ENCODE measurements at places on chromosomes 16 and 17.

GRCh38 chr16:67088551-67088950 is 21.2 kb upstream of the PHAF1 start:
- DNase-seq, result no peak

GRCh38 chr16:12145918-12146317 is 169.4 kb downstream of the SNX29 start:
- no peak for DNase-seq

- no peak for DNase-seq
Observed at GRCh38 chr16:72425571-72426341, 253.8 kb upstream of the PMFBP1 start.

DNA sequence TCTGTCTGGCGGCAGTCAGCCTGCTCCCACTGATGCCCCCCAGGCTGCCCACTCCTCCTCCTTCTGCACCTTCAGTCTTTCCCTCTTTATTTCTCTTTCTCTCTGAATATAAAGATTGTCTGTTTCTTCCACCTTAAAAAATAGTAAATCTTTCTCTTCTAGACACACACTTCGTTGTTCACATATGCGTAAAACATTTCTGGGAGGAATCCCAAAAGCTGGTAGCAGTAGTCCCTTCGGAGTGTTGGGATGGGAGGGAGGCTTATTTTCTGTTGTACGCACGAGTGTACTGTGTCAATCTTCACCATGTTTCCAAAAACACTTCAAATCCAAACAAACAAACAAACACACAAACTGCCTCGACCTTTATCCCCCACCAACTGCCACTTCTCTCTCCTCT is 9.9 kb downstream of the OSBPL7 start:
- DNase-seq, result no peak

- DNase-seq, result no peak
Observed at GRCh38 chr16:7330709-7331108, 1.9 kb upstream of the RBFOX1 start.

DNA sequence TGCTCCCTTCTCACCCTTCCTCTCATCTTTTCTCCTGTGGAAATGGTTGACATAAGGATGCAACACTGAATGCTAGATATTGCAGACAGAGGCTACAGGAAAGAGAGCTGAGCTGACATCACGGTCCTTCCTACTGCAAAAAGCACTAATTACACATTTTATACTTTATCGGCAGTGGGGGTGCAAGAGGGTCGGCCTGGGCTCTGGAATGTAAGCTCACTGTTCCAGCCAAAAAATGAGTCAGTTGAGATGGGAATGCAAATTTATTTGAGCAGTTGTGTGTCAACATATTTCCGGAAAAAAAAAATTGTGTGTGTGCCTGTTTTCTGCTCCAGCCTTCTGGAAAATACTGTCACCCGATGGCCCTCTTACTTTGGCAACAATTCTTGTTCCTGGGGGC is 14.1 kb upstream of the MRTFB start:
- no peak for DNase-seq

DNA sequence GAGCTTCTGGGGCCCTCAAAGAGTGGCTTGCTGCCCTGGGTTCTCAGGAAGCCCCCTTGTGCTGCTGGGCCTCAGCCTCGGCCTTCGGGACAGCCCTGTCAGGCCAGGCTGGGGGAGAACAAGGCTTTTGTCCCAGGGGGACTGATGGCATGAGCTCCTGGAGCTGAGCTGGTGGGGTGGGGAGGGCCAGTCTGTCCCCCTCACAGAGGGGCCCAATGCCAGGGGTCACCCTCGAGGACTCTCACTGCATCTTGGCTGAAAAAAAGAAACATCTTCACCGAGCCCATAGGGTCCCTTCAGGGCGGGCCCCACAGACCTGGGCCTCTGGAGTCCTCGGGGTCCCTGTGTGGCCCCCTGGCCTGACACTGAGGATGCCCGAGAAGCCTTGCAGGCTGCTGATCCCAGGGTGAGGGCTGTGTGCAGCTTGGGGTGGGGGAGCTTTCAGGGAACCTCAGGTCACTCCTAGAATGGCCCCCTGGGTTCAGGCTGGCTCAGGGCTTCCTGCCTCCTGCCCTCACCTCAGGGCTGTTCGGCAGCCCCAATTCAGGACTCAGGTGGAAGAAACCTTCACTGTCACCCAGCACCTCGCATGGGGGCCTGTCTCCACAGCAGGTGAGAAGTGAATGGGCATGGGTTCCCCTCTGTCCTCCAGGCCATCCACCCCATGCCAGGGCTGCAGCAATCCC is 90.5 kb downstream of the TNFRSF13B start:
- no peak for DNase-seq

DNA sequence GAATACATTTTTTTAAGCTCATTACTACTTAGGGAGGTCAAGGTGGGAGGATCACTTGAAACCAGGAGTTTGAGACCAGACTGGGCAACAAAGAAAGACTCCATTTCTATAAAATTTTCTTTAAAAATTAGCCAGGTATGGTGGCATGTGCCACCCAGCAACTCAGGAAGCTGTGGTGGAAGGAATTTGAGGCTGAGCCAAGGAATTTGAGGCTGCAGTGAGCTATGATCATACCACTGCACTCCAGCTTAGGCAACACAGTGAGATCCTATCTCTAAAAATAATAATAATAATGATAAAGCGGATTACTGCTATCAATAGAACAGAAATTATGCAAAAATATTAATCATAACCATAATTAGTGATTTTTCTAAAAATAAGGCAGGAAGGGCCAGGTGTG is 170.3 kb downstream of the COPRS start:
- no peak for DNase-seq

DNA sequence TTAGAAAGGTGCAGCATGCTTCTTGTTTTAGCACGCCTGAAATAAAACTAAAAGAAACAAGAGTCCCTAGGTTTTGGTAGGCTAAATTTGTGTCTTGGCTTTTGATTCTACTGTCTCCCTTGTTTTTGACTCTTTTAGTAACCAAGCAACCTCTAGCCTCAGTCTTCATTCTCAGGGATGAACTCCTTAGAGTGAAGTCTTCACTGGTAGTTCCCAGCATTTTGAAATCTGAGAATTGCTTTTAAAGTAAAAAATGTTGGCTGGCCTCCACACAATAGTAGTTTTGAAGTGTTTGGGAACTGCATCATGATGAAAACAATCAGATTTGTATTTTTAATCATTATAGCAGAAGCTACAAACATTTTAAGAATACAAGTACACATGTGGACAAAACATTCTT is 6.1 kb upstream of the CDR2 start:
- no peak for DNase-seq

DNA sequence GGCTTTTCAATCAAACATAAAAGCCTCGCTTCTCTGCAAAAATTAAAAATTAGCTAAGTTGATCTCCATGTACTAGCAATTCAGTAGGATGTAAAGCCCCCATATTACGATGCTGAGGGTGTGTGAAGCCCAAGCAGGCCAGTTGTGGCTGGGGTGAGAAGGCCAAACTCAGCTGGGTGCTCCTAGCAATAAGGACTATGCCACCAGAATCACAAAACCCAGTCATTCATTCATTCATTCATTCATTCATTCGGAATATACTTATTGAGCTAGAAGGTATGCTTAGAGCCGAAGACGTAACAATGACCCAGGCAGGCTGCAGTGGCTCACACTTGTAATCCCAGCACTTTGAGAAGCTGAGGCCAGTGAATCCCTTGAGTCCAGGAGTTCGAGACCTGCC is 3.9 kb upstream of the CRYBA1 start:
- DNase-seq, result no peak

- DNase-seq, result no peak
Observed at GRCh38 chr16:77786186-77786847, 2.0 kb upstream of the VAT1L start.

- DNase-seq, result no peak
Observed at GRCh38 chr17:603406-604114, 111.1 kb downstream of the VPS53 start.

DNA sequence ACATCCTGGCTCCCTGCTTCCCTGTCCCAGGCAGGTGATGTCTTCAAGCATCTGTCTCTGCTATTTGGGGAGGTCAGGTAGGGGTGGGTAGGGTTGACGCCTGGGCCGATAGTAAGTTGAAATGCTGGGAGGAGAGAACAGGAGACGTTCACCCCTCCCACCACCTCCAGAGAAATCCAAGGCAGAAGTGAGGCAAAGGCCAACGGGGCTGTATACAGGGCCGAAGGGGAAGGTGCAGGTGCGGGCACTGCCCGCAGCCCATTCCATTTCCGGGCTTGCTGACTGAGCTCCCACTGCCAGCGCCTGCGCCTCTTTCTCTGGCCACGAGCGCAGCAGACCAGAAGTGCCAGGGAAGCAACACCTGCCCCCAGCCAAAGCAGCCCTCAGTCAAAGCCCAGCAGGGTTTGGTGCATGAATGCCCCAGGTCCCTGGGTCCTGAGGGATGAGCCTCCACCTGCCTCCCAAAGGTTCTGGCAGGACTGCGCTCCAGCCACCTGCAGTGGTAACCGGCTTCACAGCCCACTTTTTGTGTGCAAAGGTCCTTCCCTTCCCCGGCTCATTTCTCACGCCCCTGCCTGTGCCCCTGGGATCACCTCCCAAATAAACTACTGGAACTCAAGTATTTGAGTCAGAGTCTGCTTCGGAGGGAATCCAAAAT is 127.6 kb upstream of the TNRC6C start:
- no peak for DNase-seq

DNA sequence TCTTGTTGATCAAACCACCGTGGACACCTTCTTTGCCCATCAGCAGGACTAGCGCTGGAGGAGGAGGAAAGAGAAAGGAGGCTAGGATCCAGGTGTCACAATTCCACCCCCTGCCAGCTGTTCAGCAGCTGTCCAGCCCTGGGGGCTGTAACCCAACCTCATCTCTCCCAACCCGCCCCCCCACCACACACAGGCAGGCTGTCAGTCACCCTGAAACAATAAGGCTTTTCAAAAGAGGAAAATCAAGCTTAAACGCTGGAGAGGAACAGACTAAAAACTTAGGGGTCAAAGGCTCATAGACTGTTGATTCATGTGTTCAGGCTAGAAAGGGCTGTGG is 2.4 kb downstream of the PFN1 start:
- DNase-seq, result no peak

- no peak for DNase-seq
Observed at GRCh38 chr17:66459811-66460270, 157.4 kb downstream of the PRKCA start.

GRCh38 chr16:56424791-56425438 is 430 bp downstream of the AMFR start:
- no peak for DNase-seq

Measured in DMS153 (cell line).